GM12878 (cell line): ENCODE measurements at places on chromosomes 3 and 15. TPM values are rescaled to one million over a fixed set of nuclear protein-coding genes. Genes with fewer than 3 reads are reported as not detected.

Gene PLAAT1
- not detected in 2 replicates for total RNA-seq

Gene KBTBD8
- total RNA-seq, result 27.6 and 28.8 TPM in 2 replicates

Gene ATP8B4
- total RNA-seq, result 0.23 and 0.56 TPM in 2 replicates

Gene FMN1
- 0.05 TPM in 2 replicates for total RNA-seq

Gene NR2E3
- total RNA-seq, result not detected in 2 replicates

Gene ISL2
- total RNA-seq, result 0.26 TPM in 1 of 2 replicates, not detected in the other

Gene OXSM
- 12.3 and 12.9 TPM in 2 replicates for total RNA-seq

Gene TUSC7
- not detected in 2 replicates for total RNA-seq

Gene GABRB3
- total RNA-seq, result 0.05 and 0.27 TPM in 2 replicates

Gene SLC15A2
- total RNA-seq, result 2.0 and 5.7 TPM in 2 replicates

Gene ST8SIA2
- not detected in 2 replicates for total RNA-seq

Gene PRTG
- 0.03 TPM in 1 of 2 replicates, not detected in the other for total RNA-seq

Gene C2CD4A
- total RNA-seq, result not detected in 2 replicates

Gene CDCP1
- 1.5 and 1.7 TPM in 2 replicates for total RNA-seq

Gene ZNF860
- total RNA-seq, result not detected in 2 replicates

Gene AHSG
- total RNA-seq, result 0.90 and 1.2 TPM in 2 replicates
